ENCODE measurements at places on chromosomes 6 and 20.

DNA sequence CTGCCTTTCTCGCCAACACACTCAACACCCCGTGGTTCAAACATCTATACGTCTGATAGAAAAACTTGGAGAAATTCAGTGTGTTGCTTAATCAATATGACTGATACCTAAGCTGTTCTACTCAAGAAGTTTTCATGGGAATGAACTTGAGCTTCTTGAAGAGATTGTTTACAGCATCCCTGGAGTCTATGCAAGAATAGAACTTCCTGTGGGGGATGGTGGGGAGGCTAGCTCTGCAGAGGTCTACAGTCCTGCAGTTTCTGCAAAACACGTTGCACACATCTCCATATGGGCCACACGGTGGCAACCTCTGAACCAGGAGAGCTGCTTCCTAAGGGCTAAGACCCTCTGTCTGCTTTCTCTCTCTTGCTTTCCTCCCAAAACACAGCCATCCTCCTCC is 32.7 kb upstream of the FANCE start:
- peak; percentile 17 for DNase-seq

DNA sequence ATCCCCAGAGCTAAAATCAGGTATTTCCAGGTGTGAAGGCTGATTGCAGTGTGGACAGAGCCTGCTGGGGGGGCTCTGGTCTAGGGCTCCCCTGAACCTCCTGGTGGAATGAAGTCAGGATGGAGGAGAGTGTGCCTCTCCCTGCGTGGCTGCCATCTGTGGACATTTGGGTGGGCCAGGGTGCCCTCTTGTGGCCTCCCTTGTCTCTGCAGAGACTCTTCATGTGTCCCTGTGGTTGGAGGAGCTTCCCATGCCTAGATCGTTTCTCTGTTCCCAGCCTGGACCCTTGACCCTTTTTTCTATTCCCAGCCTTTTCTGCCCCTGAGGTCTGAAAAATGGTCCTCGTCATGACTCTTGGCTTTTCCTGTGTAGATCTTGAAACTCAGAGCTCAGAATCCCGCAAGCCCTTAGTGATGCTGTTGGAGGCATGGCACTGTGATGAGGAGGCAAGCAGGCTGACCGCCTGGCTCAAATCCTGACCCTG is 9.9 kb upstream of the PSMF1 start:
- DNase-seq: peak; percentile 74

- no peak for DNase-seq
These were observed 20.0 kb downstream of the HLA-B start for GRCh38 chr6:31336896-31337496.

DNA sequence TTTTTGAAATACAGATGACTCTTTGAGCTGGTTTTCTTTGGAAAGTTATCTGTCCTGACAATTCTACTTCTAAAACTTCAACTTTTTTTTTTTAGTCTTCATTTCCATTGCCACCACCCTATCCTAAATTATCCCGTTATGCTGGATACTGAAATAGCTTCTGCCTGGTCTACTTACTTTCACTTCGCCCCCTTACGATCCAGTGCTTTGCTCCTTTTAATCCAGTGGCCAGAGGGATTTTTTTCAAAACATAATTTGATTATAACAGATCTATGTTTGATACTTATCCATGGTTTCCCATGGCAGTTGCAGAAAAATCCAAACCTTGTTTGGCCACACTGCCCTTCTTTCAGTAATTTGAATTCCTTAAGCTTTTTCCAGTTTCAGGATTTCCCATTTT is 27.4 kb downstream of the ASXL1 start:
- DNase-seq: peak; percentile 37

DNA sequence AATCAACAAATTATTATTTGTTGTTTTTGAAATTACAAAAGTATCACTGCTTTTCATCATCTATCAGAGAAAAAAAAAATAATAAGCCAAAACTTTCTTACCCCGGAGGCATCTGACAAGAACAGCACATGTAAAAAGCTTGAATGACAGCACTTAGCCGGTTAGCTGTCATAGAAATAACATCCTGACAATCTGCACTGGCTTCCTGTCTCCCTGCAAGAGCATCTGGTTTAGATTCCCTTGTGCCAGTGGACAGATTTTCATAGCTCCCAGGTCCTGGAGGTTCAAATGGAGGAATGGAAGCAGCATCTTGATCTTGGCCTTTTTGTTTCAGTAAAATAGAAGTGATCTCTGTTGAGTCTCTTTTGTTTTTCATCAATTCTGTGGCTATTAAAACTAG is 74.8 kb downstream of the HACE1 start:
- DNase-seq: no peak

DNA sequence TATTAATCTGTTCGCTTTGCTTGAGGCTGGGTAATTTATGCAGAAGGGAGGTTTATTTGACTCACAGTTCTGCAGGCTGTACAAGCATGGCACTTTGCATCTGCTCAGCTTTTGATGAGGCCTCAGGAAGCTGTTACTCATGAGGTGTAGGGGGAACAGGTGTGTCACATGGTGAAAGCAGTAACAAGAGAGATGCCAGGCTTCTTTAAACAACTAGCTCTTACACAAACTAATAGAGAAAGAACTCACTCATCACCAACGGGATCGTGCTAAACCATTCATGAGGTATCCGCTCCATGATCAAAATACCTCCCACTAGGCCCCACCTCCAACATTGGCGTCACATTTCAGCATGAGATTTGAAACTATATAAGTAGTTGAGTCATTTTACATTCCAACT is 34.4 kb upstream of the GCLC start:
- no peak for DNase-seq

- DNase-seq: no peak
These were observed 27.1 kb downstream of the PLAGL1 start for GRCh38 chr6:143980921-143981320.

DNA sequence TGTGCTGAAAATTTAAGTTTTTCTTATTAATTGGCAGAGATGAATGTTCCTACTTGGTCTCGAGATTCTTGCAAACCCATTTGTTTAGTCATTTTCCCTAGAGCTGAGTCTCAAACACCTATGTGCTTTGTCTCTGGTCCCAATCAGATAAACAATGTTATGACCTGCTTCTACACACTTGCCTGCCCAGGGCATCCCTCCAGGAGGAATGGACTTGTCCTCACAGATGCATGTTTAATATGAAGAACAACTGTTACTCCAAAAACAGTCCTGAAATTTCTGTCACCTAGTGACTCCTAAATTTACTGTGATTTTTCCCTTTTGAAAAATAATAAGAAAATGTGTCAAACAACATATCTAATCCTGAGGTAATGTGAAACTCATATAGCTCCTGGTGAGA is 43.7 kb downstream of the HDGFL1 start:
- no peak for DNase-seq

DNA sequence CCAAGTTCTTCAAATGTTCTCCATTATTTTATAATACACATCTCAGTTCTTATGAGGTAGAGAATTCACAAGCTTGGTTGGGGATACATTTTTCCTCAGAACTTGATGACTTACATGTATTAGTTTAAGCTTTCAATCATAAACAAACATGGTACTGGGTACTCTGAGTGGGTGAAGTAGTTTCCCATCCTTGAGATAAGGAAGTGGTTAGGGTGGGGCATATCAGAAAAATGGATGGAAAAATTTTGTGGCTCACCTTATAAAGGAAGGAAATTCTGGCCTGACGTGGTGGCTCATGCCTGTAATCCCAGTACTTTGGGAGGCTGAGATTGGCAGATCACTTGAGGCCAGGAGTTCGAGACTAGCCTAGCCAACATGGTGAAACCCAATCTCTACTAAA is 52.0 kb downstream of the CD164 start:
- DNase-seq: no peak

DNA sequence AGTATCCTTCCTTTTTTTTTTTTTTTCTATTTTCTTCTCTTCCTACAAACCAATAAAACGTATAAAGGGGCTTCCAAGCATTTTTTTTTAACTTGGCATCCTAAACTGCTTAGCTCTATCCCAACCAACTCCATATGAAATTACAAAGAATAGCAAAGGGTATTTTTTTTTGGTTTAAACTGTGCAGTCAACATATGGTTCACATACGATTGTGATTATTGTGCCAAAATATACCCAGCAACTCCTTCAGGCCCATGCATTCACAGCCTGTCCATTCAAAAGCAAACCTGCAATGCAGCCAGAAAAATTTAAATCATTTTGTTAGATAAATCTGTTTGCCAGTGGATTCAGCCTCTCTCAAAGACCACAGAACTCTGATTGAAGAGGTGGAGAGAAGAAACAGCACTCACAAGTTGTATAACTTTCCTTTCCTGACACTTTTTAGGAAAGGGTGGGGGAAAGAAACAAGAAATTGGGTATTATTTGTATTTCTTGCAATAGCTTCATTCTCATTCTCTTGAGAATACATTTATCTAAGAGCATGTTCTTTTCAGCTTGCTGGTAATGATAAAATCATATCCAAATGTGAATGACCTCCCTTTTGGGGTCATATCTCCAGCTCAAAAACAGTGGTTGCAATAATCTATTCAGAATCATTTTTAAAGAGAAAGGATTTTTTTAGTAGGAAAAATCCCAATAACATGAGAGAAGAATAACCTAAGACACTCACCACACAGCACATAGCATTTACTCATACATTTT is 701.3 kb upstream of the CHD6 start:
- no peak for DNase-seq

GRCh38 chr6:71602385-71603007 is 283.9 kb upstream of the RIMS1 start:
- DNase-seq: no peak

DNA sequence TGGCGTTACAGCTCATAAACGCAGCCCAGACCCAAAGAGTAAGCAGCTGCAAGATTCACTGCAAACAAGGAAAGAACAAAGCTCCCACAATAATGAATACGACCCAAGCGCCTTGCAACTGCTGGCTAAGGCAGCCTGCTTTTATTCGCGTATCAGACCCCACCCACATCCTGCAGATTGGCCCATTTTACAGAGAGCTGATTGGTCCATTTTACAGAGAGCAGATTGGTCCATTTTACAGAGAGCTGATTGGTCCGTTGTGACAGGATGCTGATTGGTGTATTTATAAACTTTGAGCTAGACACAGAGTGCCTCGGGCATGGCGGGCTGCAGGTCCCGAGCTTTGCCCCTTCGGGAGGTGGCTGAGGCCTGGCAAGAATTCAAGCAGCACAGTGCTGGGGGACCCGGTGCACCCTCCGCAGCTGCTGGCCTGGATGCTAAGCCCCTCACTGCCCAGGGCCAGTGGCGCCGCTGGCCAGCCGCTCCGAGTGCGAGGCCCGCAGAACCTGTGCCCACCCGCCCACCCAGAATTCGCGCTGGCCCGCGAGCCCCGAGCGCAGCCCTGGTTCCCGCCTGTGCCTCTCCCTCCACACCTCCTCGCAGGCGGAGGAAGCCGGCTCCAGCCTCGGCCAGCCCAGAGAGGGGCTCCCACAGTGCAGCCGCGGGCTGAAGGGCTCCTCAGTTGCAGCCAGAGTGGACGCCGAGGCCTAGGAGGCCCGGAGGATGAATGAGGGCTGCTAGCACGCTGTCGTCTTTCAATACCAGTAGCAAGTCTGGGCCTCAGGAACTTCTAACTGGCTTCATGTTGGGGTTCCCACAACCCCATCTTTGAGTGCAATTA is 11.2 kb upstream of the RPS10 start:
- DNase-seq: no peak

DNA sequence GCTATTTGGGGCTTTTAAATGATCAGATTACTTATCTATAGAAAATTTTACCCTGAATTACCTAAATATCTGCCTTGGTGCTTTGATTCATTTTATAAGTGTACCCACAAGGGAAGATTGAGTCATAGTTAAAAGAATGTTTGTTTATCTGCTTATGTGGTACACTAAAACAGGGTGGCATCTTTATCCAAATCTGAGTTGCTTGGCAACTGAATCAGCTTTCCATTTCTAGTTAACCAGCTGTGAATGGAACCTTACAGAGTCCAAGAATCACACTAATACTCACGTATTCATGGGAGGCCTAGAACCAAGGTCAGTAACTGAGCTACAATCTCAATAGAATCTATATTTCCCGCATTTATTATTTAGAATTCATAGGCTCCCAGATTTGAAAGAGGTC is 44.0 kb upstream of the CAP2 start:
- DNase-seq: no peak

DNA sequence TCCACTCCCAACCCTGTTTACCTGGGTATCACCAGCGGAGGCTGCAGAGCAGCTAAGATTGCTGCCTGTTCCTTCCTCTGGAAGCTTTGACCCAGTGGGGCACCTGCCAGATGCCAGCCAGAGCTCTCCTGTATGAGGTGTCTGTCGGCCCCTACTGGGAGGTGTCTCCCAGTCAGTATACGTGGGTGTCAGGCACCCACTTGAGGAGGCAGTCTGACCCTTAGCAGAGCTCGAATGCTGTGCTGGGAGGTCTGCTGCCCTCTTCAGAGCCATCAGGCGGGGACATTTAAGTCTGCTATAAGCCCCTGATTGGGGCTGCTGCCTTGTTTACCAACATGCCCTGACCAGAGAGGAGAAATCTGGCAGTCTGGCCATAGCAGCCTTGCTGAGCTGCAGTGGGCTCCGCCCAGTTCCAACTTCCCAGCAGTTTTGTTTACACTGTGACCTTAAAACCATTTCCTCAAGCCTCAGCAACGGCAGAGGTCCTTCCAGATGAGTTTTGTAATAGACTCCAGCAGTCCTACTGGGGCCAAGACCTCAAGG is 2.8 kb downstream of the RAET1E start:
- DNase-seq: peak; percentile 15

GRCh38 chr6:22145376-22145775 is 151.5 kb downstream of the PRL start:
- DNase-seq: no peak

DNA sequence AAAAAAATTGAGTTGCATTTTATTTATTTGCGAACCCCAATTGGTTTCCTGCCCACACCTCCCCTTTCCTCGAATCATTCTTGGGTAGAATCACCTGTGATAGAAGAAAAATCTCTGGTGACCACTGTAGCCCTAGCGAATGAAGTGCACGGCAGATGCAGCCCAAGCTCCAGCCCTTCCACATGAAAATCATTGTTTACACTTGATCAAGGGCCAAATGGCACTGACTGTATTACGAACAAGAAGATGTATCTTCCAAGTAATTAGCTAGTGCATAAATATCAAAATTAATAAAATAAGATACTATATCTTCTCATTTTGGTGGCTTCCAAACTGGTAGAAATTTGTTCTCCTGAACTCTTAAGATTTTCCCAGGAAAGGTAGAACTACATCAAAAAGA is 93.4 kb upstream of the ARID1B start:
- no peak for DNase-seq

DNA sequence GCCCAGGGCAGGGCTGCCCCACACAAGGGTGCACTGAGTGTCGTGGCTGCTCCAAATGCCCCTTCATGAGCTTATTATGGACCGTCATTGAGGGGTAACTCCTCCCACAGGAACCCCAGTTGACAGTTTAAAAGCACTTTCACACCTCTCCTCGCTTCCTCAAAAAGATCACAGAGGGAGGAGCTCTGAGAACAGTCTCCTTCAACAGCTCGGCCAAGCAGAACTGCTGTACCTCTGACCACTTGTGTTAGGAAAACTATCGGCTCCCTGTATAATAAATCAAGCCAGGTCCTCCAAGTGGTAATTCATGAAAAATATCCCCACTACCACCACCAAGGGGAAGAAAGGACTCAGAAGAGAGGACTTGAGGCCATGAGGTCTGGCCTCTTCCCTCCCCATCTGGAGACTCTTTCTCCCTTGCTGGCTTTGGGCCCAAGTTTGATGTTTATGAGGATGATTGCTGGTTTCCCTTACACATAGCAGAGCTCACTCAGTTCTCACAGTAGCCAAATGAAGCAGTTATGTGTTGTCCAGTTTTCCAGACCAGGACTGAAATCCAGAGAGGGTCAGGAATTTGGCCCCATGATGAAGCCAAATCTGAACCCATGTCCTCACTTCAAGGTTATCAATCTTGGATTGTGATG is 8.7 kb downstream of the SNX21 start:
- DNase-seq: no peak

- no peak for DNase-seq
These were observed 27.8 kb downstream of the CHRNA4 start for GRCh38 chr20:63333241-63333836.

- peak; percentile 58 for DNase-seq
These were observed 768.4 kb downstream of the TFAP2A start for GRCh38 chr6:9646342-9647070.

Measured in OCI-M1 (cell line).